Activated naive CD8-positive, alpha-beta T cell treated with anti-CD3 and anti-CD28 coated beads, Interleukin-2, amount 10 ng/mL, durations not matched to agents 7 days and 5 days (primary cell): ENCODE measurements at places on chromosomes 1 and 21. TPM values are rescaled to one million over a fixed set of nuclear protein-coding genes. Genes with fewer than 3 reads are reported as not detected.

- peaks cover 10% of the 10 kb centered on the region for H3K36me3 ChIP-seq
- DNase-seq: no peak
- peaks cover 17% of the 10 kb centered on the region for H3K4me1 ChIP-seq
- no peak overlapping the region for H3K27ac ChIP-seq
- H3K27me3 ChIP-seq: no peaks in the 10 kb centered on the region
These were observed 3.2 kb downstream of the LYPLA2 start for GRCh38 chr1:23793861-23794731.

- no peak overlapping the region for H3K4me3 ChIP-seq
- no peak overlapping the region for H3K27ac ChIP-seq
- DNase-seq: no peak
These were observed 8.3 kb downstream of the TRNP1 start for GRCh38 chr1:27001570-27002360.

- peaks cover 10% of the 10 kb centered on the region for H3K4me1 ChIP-seq
- H3K4me3 ChIP-seq: peak overlapping the region; percentile 63
- H3K27ac ChIP-seq: peak overlapping the region; percentile 39
- H3K27me3 ChIP-seq: no peaks in the 10 kb centered on the region
- no peak for DNase-seq
- no peaks in the 10 kb centered on the region for H3K36me3 ChIP-seq
These were observed 361.0 kb downstream of the ADGRL2 start for GRCh38 chr1:82161700-82162141.

GRCh38 chr1:71294178-71294577, 213.3 kb upstream of the ZRANB2 start:
- H3K27ac ChIP-seq: no peak overlapping the region
- DNase-seq: no peak

GRCh38 chr1:27071049-27071416, 58.4 kb upstream of the TENT5B start:
- H3K36me3 ChIP-seq: no peaks in the 10 kb centered on the region
- DNase-seq: no peak
- H3K4me1 ChIP-seq: no peaks in the 10 kb centered on the region
- no peak overlapping the region for H3K27ac ChIP-seq

DNA sequence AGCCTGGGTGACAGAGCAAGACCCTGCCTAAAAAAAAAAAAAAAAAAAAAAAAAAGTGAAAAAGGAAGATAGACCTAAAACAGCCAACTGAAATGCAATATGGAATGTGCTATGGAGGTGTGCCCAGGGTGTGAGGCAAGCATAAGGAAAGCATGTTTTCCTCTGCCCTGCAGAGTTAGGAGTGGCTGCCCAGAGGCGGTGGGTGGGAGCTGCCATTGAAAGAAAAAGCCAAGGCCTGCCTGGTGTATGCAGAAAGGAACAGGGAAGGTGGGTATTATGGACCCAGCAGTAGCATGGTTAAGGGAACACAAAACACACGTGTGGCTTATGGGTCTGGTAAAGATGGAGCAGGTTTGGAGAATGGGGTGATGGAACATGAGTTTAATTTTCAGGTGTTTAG, 8.9 kb downstream of the CD244 start:
- H3K27ac ChIP-seq: no peak overlapping the region
- peaks cover 13% of the 10 kb centered on the region for H3K36me3 ChIP-seq
- DNase-seq: no peak

GRCh38 chr1:7932524-7933138, 8.0 kb downstream of the TNFRSF9 start:
- peaks cover 22% of the 10 kb centered on the region for H3K4me1 ChIP-seq
- H3K4me3 ChIP-seq: no peak overlapping the region
- no peak for DNase-seq
- no peaks in the 10 kb centered on the region for H3K27me3 ChIP-seq
- no peaks in the 10 kb centered on the region for H3K36me3 ChIP-seq
- H3K27ac ChIP-seq: peak overlapping the region; percentile 62

DNA sequence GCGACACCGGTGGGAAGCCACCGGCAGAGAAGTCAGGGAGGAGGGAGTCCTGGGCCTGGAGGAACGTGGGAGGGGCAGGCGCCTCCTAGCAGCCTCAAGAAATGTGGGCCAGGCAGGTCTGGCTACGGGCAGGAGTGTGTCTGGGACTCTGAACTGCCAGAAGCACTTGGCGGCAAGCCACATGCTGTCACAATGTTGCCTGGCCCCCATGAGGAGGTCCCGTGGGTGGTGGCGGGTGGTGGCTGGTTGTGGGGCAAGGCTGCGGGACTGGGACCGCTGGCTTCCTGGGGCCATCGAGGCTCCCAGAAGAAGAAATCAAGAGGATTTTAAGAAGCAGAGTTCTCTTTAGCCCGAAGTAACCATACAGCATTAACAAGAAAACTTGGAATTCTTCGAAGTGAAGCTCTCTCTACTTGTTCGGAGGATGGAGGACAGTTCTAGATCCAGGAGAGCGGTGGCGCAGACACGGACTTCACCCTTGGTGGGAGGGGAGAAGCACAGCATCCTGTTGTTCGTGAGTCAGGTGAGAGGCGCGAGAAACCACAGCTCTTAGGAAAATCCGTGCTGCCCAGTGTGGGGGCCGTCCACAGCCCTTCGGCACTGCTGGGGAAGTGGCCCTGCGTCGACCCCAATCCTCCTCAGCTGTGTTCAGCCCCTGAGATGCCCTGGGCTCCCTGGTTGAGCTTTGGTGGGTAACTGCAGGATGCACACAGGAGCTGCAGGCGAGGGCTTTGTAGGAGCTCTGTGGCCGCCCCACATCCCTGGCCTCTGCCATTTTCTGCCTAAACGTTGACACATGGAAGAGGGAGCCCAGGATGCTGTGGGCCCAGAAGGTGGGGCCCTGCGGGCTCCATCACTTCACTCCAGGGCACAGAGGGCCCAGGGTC, 12.4 kb downstream of the SKI start:
- H3K27ac ChIP-seq: no peak overlapping the region
- H3K27me3 ChIP-seq: no peaks in the 10 kb centered on the region
- no peak overlapping the region for H3K4me3 ChIP-seq
- H3K4me1 ChIP-seq: peaks cover 42% of the 10 kb centered on the region
- H3K36me3 ChIP-seq: peaks cover 17% of the 10 kb centered on the region

DNA sequence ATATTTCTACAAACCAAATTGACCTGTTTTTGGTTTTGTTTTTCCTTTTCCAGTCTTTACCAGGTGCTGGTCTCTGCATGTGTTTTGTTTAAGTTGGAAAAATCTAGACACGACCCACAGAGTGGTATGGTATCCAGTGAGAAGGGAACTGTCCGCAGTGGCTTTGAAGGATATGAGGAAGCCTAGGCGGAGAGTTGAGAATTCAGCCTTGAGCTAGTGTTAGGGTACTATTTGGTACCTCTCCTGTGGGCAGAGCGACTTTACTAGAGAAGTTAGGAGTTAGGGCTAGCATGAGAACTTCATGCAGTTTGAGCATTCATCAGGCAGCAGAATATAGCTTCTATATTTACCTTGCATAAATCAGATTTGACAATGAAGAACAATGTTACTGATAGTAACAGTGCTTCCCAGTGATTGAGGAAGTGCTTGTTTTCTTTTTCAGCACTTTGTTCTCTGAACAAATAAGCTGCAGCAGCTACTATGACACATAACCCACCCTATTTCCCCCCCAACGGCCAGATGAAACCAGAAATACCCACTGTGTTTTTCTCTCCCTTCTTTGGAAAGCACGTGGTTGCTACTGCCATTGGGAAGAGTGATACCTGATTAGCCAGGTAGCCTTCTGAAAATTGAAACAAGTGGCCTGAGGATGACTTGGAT, 19.0 kb downstream of the MRPS6 start:
- no peak overlapping the region for H3K4me3 ChIP-seq
- H3K27me3 ChIP-seq: no peaks in the 10 kb centered on the region
- H3K27ac ChIP-seq: no peak overlapping the region
- no peak for DNase-seq
- peaks cover 40% of the 10 kb centered on the region for H3K36me3 ChIP-seq

LYPD8 gene
- total RNA-seq: not detected

LRRN2 gene
- not detected for total RNA-seq
